ENCODE measurements at places on chromosomes 3 and 15.

DNA sequence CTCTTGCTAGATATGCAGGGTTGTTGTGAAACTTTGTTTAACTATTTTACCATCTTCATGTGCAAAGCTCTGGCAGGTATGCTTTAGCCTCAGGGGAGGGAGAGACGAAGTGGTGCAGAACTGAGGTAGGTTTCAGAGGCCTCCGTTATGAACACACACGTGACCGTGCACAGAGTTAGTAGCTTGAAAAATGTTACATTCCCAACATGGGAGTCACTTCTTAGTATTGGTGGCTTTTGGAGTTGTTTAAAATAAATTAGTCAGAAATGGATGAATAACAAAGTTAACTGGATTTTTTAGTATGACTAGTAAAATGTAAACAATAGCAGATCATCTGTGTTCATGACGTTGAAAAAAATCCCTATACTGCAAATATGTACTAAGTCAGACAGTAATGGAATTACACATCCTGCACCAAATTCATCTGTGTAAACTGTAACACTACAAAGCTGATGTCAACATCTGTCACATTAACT lies 279.6 kb downstream of the KLF13 start:
- no peak for DNase-seq

GRCh38 chr3:8755564-8756237 lies 13.7 kb downstream of the OXTR start:
- DNase-seq = no peak

DNA sequence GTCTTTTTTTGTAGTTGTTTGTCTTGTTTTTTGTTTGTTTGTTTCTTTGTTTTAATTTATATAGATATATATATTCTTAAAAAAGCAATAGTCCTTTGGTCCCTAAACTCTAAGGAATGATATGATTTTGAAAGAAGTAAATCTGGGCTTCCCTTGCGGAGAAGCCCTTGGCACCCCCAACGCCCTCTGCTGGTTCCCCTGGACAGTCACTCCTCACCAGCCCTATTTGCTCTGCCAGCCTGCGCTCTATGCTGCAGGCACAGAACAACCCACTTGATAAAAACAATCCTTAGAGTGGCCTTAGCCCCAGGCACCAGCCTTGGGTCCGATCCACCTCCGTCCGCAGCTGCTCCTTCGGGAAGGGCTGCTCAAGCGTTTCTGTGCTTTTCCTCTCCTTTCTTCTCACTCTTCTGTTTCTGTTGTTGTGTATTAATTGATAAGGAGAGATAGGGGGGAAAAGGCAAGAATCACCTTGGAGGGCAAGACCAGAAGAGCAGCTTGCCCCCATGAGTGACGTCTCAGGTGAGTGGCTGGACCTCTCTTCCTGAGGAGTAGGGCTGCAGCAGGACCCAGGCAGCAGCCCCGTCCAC lies 13.7 kb upstream of the PARP6 start:
- DNase-seq = peak; percentile 60

GRCh38 chr3:197001972-197002700 lies 27.5 kb downstream of the MELTF start:
- DNase-seq = no peak

DNA sequence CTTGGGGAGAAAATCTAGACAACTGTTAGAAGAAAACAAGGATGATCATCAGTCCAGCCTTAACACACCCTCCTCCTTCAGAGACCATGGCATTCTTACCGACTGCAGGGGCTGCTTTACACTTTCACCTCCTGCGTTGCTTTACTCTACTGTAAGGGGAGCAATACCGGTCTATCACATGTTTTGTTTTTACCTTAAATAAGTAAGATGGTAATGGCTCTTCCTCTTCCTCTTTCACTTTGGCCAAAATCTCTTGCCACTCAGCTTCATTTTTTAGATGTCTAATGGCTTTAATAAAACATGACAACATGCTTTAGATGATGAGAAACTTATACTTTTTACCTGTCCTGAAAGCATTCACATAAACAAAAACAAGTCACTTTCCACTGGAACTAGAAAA lies 33.4 kb upstream of the STIMATE start:
- DNase-seq = no peak

GRCh38 chr15:101031213-101031612 lies 112.1 kb downstream of the LRRK1 start:
- DNase-seq = no peak

GRCh38 chr3:11170052-11170770 lies 15.9 kb downstream of the HRH1 start:
- DNase-seq = no peak

- no peak for DNase-seq
Observed at GRCh38 chr15:38053205-38053604, 118.8 kb downstream of the TMCO5A start.
